ENCODE measurements at places on chromosomes 11 and 22.

GRCh38 chr11:86249307-86250098, 5.0 kb downstream of the EED start:
- DNase-seq: no peak

GRCh38 chr11:80873310-80873999, 1432.6 kb upstream of the TENM4 start:
- no peak for DNase-seq

DNA sequence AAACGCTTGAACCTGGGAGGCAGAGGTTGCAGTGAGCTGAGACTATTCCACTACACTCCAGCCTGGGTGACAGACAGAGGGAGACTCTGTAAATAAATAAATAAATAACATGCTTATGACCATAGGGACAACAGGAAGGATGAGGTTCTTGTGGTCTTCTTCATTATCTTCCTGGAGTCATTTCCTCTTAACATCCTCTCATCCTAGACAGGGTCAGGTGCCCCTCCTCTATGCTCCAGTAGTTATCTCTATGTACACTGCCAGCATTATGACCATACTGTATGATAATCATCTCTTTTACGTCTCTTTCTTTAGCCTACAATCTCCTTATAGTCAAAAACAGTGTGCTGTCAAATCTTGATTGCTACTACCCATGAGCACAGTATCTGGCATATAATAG, 17.7 kb downstream of the RAB30 start:
- no peak for DNase-seq

- DNase-seq: no peak
Observed at GRCh38 chr22:38220653-38221386, 19.0 kb downstream of the MAFF start.

Measured in T-helper 1 cell (primary cell).